ENCODE measurements at places on chromosomes 6 and 20.

GRCh38 chr6:84738996-84739865 lies 25.2 kb downstream of the TBX18 start:
- no peak for DNase-seq

DNA sequence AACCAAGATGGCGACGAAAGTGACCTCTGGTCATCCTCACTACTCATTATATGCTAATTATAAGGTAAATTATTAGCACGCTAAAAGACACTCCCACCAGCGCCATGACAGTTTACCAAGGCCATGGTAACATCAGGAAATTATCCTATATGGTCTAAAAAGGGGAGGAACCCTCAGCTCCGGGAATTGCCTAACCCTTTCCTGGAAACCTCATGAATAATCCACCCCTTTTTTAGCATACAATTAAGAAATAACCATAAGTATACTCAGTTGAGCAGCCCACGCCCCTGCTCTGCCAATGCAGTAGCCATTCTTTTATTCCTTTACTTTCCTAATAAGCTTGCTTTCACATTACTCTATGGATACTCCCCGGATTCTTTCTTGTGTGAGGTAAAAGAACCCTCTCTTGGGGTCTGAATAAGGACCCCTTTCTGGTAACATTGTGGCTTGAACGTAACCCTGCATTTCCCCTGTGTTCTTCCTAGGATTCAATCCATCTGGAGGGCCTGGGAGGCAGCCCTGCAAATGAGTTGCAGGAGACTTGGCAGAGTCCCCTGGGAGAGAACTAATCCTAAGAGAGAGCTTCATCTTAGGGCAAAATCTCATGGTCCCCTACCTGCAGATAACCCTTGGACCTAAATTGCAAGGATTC lies 225.6 kb upstream of the JARID2 start:
- no peak for DNase-seq

DNA sequence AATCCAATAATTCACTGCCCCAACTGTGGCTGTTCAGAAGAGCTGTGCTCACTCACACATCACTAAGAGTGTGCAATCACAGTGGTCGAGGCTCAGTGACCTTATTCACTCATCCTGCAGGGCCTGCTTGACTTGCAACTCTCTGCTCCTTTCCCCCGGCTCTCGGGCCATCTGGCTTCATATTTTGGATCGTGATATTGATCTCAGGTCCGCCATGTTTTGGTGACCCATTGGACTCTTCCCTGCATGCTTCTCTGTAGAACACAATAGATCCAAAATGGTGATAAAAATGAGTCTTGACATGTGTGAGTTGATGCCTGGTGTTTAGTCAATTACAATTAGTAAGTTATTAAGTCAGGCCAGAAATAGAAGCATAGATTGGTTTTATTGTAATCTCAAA lies 313.9 kb upstream of the SOX4 start:
- DNase-seq, result no peak

GRCh38 chr6:52500238-52501129 lies 76.4 kb downstream of the TRAM2 start:
- no peak for DNase-seq

- no peak for DNase-seq
Measured at GRCh38 chr6:156250593-156250992, 526.6 kb upstream of the ARID1B start.

GRCh38 chr6:52995913-52996645 lies 995 bp upstream of the GSTA4 start:
- peak; percentile 45 for DNase-seq

DNA sequence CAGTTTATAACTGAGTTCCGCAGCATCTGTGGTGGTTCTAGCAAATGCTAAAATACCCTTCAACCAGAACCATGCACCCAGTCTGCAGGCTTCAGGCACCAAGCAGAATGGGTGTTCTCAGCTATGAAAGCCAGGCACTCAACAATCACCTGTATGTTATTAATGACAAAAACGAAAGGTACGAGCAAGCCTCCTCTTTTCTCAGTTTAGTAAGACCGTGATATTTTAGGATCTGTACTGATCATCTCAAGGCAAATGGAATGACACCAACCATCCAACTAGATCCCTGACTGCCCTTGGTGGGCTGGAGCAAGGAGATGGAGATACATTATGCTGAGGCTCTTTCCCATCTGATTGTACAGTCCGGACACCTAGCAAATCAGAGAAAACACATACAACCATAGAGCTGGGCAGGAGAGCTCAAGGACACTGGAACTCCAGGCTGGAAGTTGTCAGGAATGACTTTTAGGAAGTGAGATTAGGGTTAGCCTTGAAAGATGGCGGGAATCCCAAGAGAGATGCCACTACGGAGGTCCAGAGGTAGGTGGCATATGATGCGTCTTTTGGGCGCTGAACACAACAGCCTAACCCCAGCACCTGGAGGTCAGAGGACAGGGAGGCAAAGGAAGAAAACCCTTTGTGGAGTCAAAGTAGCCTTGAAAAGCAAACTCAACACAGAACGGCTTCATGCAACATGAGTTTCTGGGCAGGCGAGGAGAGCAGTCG lies 33.4 kb downstream of the SLC23A2 start:
- DNase-seq, result no peak

DNA sequence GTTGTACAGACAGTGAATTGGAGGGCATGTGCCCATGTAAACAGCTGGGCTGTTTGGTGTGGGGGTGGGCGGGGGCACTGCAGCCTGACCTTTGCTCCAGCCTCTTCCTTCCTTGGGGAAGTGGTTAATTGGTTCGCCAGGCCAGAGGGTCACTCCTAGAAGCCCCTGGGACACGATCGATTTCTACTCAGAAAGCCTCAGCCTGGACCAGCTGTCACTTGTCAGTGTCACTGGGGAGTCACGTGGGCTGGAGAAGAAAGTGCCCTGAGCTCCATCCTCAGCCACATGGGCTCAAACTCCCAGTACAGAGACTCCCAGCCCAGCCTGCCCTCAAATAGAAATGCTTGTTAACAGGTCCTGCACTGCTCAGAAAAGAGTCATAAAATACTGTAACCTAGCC lies 423.8 kb upstream of the SULF2 start:
- DNase-seq, result no peak

DNA sequence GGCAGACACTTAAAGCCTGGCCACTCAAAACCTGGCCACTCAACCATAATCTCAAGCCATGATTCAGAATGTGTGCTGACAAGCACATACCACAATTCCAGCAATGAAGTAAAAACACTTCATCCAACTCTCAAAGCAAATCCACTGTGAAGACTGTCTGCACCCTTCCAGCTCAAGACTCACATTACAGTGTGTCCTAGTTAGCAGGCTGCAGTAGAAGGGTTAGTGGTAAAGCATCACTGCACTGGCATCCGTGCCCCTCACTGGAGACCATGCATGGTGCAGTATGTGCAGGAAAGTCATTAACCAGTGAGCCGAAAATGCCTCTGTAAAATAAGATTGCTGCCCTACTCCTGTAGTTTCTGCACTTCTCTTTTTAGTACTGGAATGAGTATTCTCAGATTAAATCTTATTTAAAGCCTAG lies 43.4 kb downstream of the SLC23A2 start:
- DNase-seq, result no peak

GRCh38 chr20:56439771-56440291 lies 27.8 kb downstream of the CASS4 start:
- no peak for DNase-seq

GRCh38 chr6:119350952-119351372 lies 1.4 kb upstream of the MAN1A1 start:
- DNase-seq, result no peak

DNA sequence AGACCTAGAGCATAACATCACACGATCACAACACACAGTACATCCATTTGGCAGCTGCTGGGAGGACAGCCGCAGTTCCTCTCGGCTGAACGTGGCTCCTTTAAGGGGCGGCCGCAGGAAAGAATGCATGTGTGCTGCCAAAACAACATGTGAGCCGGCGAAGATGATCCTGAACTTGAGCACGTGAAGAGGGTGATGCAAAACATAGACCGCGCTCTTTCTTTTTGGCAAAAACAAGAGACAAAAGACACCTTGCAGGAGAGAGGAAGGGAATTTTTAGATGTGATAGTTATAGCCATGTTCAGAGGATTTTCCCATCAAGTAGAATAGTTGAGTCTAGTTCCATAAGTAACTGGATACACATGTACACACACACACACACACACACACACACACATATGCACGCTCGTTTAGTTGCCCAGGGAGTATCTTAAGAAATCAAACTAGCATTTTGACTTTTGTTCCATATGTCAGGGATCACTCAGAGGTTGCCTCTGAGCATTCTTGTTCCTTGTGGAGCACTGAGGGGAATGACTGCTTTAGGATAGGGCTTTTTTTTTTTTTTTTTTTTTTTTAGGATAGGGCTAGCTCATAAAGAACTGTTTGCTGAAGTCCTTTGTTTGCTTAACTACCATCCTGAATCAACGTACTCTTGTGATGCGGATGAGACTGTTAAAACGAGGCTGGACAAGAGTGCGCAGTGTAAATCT lies 21.7 kb upstream of the RANBP9 start:
- DNase-seq, result peak; percentile 84

DNA sequence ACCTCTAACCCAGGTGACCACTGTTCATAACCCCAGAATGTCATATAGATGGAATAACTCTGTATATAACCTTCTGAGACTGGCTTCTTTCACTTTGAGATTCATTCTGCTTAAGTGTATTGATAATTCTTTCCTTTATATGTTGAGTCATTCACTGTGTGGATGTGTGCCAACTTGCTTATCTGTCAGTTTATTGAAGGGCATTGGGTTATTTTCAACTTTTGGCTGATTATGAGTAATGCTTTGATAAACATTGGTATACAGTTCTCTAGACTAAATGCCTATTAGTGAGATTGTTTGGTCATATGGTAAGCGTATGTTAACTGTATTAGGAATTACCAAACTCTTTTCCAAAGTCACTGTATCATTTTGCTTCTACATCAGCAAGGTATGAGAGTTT lies 453.4 kb upstream of the SPTLC3 start:
- no peak for DNase-seq

DNA sequence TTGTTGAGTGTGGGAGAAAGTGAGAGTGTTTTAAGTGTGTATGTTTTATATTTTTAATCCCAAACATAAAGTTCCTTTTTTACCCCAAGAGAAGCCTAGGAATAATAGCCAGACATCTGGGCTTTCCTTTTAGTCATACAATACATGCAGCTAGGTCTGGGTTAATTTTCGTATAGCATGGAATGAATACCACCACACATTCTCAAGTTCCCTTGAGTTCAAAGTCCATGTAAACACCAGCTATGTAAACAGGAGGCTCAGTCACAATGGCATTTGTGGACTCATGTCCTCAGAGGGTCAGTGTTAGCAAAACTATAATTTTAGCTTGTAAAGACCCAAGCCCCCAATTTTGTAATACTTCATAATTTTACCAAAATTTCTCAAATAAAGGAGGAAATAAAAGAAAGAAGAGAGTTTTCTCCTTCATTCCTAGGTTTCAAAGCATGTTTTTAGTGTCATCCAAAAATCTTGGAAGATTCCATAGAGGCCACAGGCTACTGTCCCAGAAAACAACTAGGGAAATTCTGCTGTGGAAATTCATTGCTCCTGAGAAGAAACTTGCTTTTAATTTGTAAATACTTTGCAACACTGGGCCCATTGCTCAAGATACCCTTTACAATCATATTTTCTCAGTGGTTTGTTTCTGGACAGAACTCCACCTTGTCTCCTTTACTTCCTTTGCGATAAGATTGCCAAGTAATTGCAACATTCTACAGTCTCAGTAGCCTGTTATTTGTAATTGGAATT lies 671.2 kb downstream of the COL12A1 start:
- DNase-seq, result no peak

DNA sequence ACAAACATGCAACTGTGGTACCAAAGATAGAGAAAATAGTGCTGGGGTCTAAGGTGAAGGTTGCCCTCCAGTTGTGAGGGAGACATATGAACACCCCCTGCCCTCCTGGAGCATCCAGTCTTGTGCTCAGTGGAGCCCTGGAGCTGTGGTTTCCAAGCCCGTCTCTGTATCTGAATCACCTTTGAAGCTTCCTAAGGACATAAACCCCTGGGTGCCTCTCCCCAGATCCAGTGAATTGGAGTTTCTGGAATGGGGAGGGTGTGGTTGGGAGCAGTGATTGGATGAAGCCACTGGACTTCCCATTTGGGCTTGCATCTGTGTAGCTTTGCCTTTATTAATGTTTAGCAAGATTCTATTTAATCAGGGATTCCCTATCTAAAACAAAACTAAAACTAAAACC lies 22.4 kb upstream of the E2F3 start:
- DNase-seq, result no peak

GRCh38 chr20:34872622-34873224 lies at the start of gene GGT7:
TSS of gene GGT7 (minus strand) at chr20:34872856. CDS start at chr20:34872815, 41 bp downstream.
- peak; percentile 80 for DNase-seq

- no peak for DNase-seq
Measured at GRCh38 chr6:154683756-154684523, 49.3 kb upstream of the SCAF8 start.

GRCh38 chr6:118280210-118280609 lies 267.9 kb upstream of the PLN start:
- DNase-seq, result no peak

DNA sequence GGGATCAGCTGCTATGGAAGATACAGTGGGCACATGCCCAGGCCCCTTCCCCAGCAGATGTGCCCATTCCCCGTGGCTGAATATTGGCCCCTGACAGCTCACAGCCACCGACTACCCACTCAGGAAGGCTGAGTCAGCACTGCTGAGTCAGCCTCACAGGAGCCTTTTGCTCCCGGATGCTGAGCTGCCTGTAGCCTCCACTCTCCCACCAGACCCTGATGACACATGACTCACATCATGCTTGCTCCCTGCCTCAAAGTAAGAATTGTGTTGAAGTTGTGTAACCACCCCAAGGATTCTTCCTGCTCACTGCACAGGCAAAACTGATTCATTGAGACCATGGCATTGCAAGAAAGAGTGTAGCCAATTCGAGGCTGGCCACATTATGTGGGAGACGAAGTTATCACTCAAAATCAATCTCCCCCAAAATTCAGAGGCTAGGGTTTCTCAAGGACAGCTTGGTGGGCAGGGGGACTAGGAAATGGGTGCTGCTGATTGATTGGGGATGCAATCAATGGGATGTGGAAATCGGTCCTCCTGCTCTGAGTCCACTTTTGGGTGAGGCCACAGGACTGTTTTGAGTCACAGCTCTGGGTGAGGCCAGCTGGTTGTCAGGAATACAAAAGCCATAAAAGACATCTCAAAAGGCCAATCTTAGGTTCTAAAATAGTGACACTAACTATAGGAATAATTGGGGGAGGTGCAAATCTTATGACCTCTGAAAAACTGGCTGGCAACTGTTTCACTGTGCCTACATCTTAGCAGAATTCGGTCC lies 556.6 kb upstream of the CDH4 start:
- no peak for DNase-seq

DNA sequence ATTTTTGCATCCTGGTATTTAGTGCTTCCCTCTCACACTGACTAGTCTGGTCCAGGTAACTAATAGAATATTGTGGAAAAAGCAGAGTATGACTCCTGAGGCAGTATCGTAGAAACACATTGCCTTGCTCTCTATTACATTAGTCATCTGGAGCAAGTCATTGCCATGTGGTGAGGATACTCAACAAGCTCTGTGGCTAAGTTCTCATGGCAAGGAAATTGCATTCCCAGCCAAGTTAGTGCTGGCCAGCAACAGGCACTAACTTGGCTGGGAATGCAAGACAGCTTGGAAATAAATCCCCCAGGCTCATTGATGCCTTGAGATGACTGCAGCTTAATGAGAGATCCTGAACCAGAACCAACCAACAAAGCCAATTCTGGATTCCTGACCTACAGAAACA lies 39.7 kb upstream of the HTR1B start:
- no peak for DNase-seq

- no peak for DNase-seq
Measured at GRCh38 chr6:76814496-76815458, 648.5 kb downstream of the HTR1B start.

All from prostate gland (tissue), 2 donors.